Astrocyte (in vitro differentiated cells and primary cell): ENCODE measurements at places on chromosomes 1 and 21. TPM values are rescaled to one million over a fixed set of nuclear protein-coding genes. Genes with fewer than 3 reads are reported as not detected.
A peak's percentile ranks its signal among the peaks of the same experiment; 100 is the strongest.

DNA sequence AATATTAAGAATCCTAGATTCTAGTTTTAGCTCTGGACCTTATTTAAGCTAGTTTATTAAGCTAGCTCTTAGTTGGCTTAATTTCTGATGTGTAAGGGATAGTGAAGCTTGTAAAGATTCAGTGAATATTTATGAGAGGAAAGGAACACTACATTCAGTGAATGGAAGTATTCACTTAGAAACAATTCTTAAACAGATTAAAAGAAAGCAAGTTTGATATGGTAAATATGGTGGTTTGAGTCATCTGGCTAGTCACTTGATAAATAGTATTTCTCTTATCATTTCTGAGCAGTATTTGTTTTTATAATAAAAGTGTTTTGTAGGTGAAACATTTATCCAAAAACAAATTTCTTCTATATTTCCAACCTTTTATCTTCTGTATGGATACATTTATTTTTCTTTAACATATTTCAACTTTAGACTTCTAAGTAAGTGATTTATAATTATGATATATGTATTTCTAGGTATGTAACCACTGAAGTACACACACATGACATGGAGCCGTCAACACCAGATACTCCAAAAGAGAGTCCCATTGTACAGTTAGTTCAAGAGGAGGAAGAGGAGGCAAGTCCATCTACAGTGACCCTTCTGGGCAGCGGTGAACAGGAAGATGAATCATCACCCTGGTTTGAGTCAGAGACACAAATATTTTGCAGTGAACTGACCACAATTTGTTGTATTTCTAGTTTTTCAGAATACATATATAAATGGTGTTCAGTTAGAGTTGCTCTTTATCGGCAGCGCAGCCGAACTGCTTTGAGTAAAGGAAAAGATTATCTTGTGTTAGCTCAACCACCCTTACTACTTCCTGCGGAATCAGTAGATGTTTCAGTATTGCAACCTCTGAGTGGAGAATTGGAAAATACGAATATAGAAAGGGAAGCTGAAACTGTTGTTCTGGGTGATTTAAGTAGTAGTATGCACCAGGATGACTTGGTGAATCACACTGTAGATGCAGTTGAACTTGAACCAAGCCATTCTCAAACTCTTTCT lies 55.6 kb downstream of the SUCO start:
- DNase-seq: peak; percentile 94

- DNase-seq: no peak
Measured at GRCh38 chr1:170041423-170042192, 32.9 kb downstream of the KIFAP3 start.

DNA sequence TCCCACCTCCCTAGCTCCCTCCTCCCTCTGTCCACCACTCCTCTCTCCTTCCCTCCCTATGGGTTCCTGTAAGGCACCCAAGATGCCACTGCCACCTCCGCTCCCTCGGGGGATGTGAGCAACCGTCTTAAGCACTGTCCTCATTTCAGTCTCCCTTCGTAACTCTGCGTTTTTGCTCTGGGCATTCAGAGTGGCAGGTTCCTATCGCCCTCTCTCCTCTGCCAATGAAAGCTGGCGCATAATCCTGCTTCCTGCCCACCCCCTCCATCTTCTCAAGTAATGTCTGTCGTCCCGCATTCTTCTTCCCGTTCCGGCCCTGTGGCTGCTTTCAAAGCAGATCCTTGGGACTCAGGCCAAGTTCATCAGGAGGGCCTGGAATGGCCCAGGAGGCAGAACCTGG lies 253.9 kb upstream of the TMEM51 start:
- DNase-seq: no peak

GRCh38 chr1:56320464-56321149 lies 258.8 kb downstream of the PLPP3 start:
- no peak for DNase-seq

- no peak for DNase-seq
Measured at GRCh38 chr1:118023199-118023598, 93.7 kb downstream of the WDR3 start.

DYRK3 gene
- total RNA-seq: 8.2 and 8.7 TPM in 2 replicates

CLCA4 gene
- total RNA-seq: not detected in 2 replicates

RAB4A gene
- 55.0 and 58.6 TPM in 2 replicates for total RNA-seq
